ENCODE measurements at places on chromosomes 11 and 22. TPM values are rescaled to one million over a fixed set of nuclear protein-coding genes. Genes with fewer than 3 reads are reported as not detected.

VSIG2 gene
- total RNA-seq = 0.40 TPM

GRCh38 chr22:37848587-37849088 lies 581 bp upstream of the EIF3L start:
- DNase-seq = no peak

DNA sequence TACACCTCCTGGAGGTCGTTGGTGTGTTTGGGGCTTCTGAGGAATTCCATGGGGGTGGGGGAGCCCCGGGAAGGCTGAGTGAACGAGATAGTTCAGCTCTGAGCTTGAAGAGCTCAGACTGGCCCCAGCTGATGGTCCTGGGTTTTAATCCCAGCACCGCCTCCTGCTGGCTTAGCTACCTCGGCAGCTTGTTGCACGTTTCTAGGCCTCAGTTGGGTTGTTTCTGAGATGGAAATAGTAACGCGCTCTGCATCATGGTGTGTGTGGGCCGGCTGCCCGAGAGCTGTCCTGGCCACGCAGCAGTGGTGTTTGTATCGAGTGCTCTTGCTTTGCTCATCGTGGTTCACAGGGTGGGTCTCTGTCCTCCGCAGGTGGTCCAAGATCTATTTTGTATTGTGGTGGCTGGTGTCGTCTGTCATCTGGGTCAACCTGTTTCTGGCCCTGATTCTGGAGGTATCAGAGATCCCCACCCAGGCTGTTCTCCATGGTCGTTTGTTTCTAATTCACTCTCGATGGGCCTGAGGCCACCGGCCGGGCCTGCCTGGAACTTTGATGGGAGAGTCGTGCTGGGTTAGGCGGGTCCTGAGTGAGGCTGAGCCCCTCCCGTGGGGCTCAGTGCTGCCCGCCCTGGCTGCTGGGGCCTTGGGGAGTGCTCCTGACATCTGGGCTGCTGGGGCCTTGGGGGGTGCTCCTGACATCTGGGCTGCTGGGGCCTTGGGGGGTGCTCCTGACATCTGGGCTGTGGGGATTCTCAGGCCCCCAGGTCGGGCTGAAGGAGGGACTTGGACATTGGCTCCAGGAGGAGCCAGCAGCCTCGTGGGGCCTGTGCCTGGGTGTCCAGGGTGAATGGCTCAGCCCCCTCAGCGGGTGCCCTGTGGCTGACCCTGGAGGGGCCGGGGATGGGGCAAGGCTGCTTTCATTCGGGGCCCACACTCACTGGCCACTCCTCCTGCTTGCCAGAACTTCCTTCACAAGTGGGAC lies 37.7 kb downstream of the TPCN2 start:
- no peak for DNase-seq

GRCh38 chr22:42926104-42926503 lies 69.0 kb upstream of the ARFGAP3 start:
- DNase-seq = no peak

- no peak for DNase-seq
These were observed 227.3 kb upstream of the ARHGAP42 start for GRCh38 chr11:100459811-100460210.

GRCh38 chr11:69546735-69547370 lies 65.4 kb downstream of the LINC01488 start:
- no peak for DNase-seq

- DNase-seq = no peak
These were observed 535 bp downstream of the AQP11 start for GRCh38 chr11:77590194-77590782.

GRCh38 chr22:21013657-21014201 lies 1.2 kb upstream of the P2RX6 start:
- no peak for DNase-seq

GRCh38 chr11:33052231-33052630 lies 12.9 kb downstream of the TCP11L1 start:
- no peak for DNase-seq

GRCh38 chr22:19748991-19749664 lies 11.4 kb upstream of the TBX1 start:
- no peak for DNase-seq

ART5 gene
- total RNA-seq = 0.51 TPM

DNA sequence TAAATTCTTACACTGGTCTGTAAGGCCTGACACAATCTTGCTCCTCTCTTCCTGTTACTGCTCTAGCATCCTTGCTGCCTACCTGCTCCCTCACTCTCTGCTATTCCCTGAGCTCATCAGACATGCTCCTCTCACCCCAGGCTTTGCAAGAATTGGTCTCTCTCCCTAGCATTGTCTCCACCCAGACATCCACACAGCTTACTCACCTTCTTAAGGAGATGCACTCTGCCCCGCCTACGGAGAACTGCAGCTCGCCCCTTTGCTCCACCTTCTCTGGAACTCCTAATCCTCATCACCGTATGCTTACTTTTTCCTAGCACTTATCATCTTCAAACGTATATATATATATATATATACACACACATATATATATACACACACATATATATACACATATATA lies 23.3 kb upstream of the TMPRSS5 start:
- DNase-seq = no peak

GRCh38 chr22:37320726-37321677 lies 38.7 kb downstream of the CYTH4 start:
- DNase-seq = no peak

GRCh38 chr22:34975721-34976120 lies 90.2 kb upstream of the ISX start:
- no peak for DNase-seq

DNA sequence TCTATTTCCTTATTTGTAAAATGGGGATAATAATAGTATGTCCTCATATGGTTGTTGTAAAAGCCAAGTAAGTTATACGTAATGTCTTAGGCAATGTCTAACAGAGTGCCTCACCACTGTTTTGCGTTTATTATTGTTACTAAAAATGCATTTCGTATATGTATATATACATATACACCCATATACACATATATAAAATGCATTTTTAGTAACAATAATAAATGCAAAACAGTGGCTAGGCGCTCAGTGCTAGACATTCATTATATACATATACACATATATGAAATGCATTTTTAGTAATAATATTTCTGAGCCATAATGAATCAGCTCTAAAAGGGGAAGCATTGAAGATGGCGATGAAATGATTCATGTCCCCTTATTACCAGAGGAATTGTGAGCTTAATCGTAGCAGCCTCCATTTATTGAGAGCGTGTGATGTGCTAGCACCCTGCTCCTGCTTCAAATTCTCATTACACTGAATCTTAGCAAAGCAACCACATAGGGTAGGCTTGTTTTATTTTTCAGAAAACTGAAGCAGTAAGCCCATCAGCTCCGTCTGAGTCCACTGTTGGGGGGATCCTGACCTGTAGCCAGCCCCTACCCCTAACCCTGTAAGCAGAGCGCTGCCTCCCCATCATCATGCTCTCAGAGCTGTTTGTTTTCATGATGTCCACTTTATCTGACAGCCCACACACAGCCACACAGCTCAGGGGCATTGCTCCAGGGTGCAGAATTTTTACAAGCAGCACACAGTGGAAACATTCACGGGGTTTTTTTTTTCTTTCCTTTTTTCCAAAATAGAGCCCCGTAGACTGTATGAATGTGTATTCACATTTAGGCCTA lies 97.1 kb upstream of the NAV2 start:
- DNase-seq = no peak

GRCh38 chr11:1126491-1126926 lies 31.2 kb upstream of the MUC5AC start:
- DNase-seq = no peak

GRCh38 chr11:73597336-73597955 lies 466 bp downstream of the FAM168A start:
- DNase-seq = no peak

OR52E5 gene
- total RNA-seq = not detected

DNA sequence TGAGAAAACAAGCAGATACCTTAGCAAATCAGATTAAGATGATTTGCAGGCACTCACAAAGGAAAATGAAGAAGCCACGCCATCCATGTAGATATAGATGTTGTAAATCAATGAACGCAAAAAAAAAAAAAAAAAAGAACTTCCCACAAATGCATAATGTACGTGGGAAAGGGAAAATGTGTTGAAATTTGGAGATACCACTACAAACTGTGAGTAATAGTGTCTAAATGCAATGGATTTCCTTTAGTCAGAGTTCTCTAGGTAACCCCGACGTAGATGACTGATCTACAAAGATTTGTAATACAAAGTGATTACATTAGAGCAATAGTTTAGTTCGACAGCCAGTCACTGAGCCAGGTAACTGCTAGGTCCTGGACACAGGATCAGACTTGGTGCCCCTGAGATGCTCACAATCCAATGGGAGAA lies 783 bp upstream of the ANKRD54 start:
- no peak for DNase-seq

DNA sequence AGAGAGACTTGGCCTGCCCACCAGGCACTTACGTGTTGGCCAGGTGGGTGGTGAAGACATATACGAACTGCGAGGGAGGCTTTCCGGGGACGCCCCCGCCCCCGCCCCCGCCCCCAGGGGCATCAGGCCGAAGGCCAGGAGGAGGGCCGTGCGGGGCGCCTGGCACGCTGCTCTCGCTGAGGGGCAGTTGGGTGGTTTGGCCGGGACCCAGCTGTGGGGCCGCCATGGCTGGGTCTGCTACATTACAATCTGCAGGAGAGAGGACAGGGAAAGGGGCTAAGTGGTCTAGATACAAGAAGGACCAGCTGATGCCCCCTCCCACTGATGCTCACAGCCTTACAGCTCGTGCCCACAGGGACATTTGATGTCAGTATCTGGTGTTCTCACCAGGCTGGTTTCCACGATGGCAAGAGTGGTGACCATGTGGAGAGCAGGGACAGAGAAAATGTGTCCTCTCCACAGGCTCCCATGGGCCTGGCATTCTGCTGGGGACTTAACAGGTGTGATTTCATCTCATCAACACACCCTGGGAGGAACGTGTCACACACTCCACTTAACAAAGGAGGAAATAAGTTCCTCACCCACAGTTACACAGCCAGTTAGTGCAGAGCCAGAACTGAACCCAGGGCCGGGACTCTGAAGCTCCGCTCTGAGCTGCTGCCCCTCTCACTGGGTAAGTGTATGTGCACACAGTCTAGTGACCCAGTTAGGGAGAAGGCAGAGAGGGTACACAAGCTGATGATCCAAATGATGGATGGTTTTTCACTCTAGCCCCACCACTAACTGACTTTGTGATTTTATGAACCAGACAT lies 19.7 kb downstream of the CXCR5 start:
- no peak for DNase-seq

GRCh38 chr11:132692891-132693290 lies 839.4 kb downstream of the OPCML start:
- no peak for DNase-seq

Measured in epithelial cell of proximal tubule (primary cell).